ENCODE measurements at places on chromosomes 5 and 9. TPM values are rescaled to one million over a fixed set of nuclear protein-coding genes. Genes with fewer than 3 reads are reported as not detected.

ANKHD1 gene
- 56.1 TPM for total RNA-seq

PFN3 gene
- not detected for total RNA-seq

SLC23A1 gene
- 1.3 TPM for total RNA-seq

C1QTNF3 gene
- not detected for total RNA-seq

TSLP gene
- total RNA-seq, result not detected
